SJCRH30 (cell line): ENCODE measurements at places on chromosomes 2 and 18. TPM values are rescaled to one million over a fixed set of nuclear protein-coding genes. Genes with fewer than 3 reads are reported as not detected.

The IGFBP5 gene
- 16.8 and 20.5 TPM in 2 replicates for total RNA-seq

- DNase-seq: no peak
Observed at GRCh38 chr2:228197504-228197903, 16.0 kb upstream of the SPHKAP start.

DNA sequence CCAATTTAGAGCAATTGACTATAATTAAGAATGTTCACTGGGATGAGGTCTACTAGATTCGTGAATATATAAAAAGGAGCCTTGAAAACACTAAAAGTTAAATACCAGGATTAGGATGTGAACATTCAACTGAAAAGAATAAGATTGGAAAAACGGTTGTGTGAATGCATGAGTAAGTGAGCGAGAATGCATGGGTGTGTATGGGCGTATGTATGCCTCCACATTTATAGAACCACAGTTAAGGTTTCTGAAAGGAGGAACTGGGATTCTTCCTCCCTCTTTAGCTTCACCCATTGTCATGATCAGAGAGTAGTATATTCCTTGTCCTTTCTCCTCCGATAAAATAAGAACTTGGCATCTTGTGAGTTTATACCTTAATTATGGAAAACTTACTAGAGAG, 151.1 kb upstream of the UBE2E3 start:
- no peak for DNase-seq

DNA sequence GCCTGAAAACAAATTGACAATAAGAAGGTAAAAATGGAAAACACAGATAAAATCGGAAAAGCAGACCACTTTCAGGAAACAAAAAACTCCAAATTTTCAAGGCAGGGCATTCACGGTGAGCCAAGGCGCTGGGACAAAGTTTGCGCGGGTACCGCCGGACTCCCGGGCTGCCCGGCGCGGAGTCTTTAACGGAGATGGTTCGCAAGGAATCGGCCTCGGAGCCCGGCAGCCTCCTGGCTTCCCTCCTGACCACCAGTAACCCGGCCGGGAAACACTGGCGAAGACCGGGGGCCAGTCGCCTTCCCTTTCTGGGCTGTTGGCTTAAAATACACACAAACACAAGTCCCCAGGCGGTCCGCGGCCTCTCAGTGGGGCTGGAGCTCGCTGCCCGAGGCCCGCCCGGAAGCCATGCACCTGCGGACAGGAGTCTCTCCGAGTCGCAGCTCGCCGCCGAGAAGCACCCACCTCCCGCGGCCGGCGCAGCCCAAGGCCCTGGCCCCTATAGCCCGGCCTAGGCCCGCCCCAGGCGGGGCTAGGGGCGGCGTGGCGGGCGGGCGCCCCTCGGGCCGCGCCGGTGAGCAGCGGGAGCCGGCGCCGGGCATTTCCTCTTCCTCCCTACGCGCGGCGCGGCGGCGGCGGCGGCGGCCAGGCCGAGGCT, 622 bp upstream of the KCMF1 start:
- DNase-seq: peak; percentile 74

The GAL3ST2 gene
- total RNA-seq: not detected in 2 replicates

DNA sequence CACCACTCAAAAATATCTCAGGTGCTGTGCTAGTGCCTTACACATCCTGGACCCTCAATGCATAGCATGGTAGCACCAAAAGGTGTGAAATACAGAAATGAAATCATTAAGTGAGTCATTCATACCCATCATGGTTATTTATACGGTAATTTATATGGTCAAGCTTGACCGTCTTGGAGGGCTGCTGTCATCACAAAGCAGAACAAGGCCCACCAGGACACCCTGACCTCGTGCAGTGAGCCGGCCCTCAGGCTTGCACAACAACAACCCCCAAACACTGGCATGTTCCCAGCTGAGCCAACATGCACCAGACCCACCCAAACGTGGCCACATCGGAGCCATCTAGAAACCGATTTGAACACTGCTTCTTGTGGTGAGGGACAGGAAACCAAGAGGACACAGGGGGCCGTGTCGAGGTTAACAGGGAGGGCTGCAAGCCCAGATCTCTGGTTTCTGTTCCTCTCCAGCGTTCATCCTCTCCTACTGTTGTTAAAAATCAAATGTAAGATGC, 378.5 kb upstream of the ID2 start:
- no peak for DNase-seq

The CTLA4 gene
- total RNA-seq: 0.10 TPM in 1 of 2 replicates, not detected in the other

The SLC5A7 gene
- not detected in 2 replicates for total RNA-seq

The CCDC178 gene
- total RNA-seq: not detected in 2 replicates

DNA sequence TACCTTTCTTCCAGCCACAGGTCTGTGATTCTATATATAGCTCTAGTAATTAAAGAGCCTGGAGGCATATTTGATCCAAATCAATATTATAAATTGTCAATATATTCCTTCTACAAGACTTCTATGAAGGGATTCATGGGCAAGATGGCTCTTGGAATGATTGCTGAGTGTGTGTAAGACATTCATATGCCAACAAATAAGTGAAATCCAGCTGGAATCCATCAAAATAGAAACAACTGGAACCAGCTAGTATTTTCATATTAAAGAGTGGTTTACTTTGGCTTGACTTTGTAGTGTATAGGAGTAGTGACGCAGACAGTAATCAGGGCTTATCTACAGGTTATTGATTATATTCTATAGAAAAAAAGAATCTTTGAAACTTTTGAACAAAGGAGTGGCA, 83.4 kb downstream of the CALCRL start:
- no peak for DNase-seq

The FLACC1 gene
- 0.55 and 0.71 TPM in 2 replicates for total RNA-seq

The C2orf15 gene
- 0.24 and 0.25 TPM in 2 replicates for total RNA-seq

GRCh38 chr2:160104115-160104514, 41.7 kb upstream of the PLA2R1 start:
- DNase-seq: no peak

The NMUR1 gene
- total RNA-seq: not detected in 2 replicates

- peak; percentile 95 for DNase-seq
Observed at GRCh38 chr2:29227935-29228675, 112.9 kb downstream of the CLIP4 start.

- DNase-seq: no peak
Observed at GRCh38 chr2:232886632-232887031, 16.6 kb downstream of the SNORC start.

GRCh38 chr2:165024199-165024598, 68.9 kb upstream of the SLC38A11 start:
- DNase-seq: no peak
